Activated CD4-positive, alpha-beta T cell treated with anti-CD3 and anti-CD28 coated beads, Interleukin-2, amount 10 ng/mL, durations not matched to agents 24 days and 14 days (primary cell): ENCODE measurements at places on chromosomes 4 and X.

DNA sequence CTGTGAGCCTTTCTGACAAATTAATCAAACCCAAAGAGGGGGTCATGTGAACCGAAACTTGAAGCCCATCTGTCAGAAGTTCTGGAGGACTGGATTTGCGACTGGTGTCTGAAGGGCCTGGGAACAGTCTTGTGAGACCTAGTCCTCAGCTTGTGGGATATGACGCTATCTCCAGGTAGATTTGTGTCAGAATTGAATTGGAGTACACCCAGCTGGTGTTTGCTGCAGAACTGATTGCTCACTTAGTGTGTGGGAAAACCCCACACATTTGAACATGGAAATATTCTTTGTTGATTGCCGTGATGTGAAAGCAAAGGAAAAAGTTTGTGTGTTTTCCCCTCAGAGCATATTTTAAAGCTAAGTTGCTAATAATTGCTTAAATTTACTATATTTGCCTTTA, 30.3 kb upstream of the TMSB15B start:
- DNase-seq, result no peak

DNA sequence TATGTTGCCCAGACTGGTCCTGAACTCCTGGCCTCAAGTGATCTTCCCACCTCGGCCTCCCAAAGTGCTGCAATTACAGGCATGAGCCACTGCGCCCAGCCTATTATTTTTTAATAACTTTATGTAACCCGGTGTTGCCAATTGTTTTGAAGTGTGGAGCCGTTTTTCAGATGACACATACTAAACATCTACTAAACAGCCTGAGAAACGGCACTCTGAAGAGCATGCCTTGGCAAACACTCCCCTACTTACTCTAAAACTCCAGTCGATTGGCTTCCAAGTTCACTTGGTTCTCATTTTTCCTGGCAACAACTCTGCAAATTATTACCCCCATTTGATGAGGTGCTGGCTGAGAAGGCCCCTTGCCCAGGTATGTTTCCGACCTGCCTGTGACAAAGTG, 131.1 kb downstream of the GPR143 start:
- no peak for DNase-seq

GRCh38 chr4:40283968-40284367, 51.2 kb upstream of the CHRNA9 start:
- peak; percentile 91 for DNase-seq

DNA sequence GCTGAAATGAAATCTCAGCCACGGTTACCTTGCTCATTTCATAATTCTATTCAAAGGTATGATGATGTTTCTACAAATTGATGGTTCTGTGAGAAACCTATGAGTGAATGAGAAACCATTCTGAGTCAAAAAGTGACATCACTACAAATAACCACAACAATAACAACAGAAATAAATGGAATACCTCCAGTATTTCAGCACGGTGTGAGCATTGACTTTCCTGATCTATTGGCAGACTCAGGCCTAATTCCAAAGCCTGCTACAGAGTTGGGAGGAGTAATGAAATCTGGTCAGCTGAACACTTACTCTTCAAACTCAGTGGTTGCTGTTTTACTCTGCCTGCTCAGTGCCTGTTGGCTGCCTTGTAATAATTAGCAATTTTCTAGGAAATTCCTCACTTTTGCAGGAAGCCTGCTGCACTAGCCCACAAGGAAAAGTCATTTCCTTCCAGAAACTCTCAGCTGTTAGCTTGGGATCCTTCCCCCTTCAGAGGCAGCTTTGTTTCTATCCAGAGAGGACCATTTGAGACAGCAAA, 18.8 kb upstream of the SYNPO2 start:
- no peak for DNase-seq

DNA sequence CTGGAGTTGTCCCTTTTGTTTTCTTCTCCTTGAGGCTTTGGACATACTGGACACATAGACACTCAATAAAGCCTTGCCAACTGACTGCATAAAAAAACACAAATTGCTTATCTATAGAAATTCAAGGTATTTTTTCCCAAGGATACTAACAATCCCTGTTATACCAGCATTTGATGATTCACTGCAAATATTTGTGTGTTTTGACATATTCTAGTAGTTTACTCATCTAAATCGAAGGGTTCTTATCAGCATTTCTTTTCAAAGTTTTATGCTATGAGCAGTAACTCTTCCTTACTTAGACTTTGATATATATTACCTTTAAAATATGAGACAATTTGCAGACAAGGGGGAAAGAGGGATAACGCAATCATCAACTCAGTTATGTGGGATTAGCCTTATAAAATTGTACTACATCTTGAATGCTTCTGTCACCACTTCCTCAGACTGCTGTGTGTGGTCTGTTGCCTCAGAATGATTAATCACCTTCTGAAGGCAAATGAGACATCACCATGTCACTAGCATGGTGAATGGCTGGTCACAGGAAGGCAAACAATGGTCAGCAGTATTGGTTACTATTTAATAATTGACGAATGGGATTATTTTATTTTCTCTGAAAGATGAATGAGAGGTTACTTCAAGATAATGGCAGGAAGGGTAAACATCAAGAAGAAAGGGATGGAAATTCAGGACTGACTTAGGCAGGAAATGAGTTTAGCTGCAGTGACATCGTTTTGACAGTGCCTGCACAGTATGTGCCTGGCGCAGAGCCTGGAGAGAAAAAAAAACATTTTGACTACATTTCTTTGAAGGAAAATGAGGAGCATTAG, 544.3 kb upstream of the CNKSR2 start:
- no peak for DNase-seq

DNA sequence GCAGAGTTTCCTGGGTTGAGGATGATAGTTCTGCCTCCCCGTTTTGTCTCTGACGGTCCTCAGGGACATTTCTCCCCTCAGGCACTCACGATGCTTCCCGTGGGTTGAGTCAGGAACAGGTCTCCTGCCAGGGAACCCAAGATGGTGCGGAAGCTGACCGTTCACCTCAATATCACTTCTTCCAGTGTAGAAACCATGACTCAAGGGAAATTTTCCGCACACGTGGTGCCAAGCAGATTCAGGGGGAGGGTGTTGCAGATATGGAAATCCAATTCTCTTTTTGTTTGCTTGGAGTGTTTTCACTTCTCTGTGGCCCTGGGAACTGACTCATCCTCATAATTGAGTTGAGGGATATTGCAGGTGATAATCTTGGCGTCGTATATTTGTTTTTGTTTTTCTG, 46.7 kb downstream of the CXorf49B start:
- DNase-seq, result no peak

- no peak for DNase-seq
Observed at GRCh38 chr4:87121341-87122065, 98.9 kb downstream of the KLHL8 start.

DNA sequence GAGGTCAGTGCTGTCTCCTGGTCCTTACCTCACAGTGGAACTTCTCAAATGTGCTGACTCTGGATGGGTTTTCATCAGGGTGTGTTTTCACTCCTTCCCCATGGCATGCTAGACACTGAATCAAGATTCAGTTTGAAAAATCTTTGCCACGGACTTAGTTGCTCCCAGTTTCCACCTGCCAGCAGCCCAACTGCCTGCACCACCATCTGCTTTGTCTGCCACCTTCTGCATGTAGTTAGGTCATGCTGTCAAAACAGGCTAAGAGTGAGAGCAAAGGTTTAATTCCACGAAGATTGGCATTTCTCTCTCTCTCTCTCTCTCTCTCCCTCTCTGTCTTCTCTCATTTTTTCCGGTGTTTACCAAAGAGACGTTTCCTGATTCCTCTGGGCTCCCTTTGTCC, 258.0 kb upstream of the EDNRA start:
- DNase-seq, result no peak

DNA sequence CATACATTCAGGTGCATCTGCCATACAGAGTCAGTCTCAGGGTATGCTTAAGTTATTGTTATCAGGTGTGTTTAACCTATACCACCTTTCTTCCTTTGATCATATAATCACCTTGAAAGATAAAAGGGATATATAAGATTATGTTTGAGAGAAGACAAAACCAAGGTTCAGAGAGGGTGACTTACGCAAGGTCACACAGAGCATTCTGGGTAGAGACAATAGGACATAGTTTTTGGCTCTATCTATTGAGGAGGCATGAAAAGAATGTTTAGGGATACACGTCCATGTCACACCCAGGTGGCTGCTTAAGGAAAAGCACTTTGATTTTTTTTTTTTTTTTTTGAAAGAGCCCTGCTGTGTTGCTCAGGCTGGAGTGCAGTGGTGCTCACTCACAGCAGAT, 327.1 kb upstream of the RPS6KA3 start:
- DNase-seq, result no peak

DNA sequence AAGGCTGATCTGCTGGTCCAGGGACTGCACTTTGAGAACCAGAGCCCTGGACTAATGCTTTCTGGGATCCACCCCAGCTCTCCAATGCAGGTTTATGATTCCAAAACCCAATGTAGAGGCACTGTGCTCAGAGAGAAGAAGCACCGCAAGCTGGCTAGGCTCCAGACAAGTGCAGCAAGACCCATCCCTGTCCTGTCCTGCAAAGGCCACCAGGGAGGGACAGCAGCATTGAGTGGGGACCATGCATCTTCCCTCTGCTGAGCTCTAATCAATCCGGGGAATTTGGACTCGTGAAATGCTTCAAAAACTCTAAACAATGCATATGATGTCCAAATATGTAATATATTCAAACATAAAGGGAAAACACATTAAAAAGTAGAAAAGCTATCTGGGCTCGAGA, 10.8 kb upstream of the NSG1 start:
- no peak for DNase-seq

DNA sequence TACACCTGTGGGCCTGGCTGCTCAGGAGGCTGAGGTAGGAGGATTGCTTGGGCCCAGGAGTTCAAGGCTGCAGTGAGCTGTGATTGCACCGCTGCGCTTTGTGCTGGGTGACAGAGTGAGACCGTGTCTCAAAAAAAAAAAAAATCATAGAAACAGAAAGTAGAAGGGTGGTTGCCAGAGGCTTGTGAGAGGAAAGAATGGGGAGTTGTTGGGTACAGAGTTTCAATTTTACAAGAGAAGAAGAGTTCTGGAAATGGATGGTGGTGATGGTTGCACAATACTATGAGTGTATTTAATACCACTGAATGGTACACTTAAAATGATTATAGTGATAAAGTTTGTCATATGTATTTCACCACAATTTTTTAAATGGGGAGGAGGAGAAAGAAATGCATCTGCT, 10.2 kb upstream of the GLOD5 start:
- DNase-seq, result peak; percentile 58

DNA sequence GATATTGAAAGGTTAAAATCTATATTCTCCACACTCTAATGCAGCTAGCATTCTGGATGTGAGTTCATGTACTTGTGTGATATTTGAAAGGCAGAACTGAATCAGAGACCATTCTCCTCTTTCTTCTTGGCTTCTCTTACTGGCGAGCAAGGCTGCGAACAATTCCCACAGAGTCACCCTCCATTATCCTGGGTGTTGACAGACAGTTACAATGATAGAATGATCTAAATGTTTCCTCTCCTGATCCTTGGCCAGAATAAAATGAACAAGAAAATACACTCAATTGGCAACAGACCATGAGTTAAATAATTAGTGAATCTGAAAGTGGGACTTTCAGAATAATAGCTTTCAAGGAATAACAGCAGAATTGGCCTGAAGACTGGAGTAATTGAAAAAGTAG, 342.8 kb downstream of the RAPGEF2 start:
- no peak for DNase-seq

GRCh38 chr4:53780736-53781400, 189.6 kb upstream of the LNX1 start:
- DNase-seq, result no peak

- DNase-seq, result no peak
Observed at GRCh38 chrX:10569946-10570345, 50.4 kb downstream of the MID1 start.

DNA sequence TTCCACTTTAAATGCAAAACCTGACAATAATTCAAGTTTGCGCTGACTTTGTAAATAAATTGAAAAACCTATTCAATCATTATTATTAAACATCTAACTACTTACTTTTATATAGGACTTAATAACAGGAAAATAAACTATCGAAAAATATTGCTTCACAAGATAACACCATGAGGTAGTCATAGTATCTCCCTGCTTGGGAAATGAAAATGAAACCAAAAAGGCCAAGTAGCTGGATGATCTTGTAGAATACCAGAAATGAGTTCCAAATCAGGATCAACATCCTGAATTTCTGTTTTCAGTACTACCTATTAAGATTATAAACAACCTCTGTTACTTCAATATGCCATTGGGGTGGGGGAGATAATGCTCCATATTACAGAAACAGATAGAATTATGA, 58.9 kb downstream of the CHIC2 start:
- DNase-seq, result peak; percentile 34
